NK-92 treated with Interleukin-12 subunit alpha and Interleukin-12 subunit beta, amount 100 ng/mL, for 24 hours (cell line): ENCODE measurements at places on chromosomes 11 and 22.

DNA sequence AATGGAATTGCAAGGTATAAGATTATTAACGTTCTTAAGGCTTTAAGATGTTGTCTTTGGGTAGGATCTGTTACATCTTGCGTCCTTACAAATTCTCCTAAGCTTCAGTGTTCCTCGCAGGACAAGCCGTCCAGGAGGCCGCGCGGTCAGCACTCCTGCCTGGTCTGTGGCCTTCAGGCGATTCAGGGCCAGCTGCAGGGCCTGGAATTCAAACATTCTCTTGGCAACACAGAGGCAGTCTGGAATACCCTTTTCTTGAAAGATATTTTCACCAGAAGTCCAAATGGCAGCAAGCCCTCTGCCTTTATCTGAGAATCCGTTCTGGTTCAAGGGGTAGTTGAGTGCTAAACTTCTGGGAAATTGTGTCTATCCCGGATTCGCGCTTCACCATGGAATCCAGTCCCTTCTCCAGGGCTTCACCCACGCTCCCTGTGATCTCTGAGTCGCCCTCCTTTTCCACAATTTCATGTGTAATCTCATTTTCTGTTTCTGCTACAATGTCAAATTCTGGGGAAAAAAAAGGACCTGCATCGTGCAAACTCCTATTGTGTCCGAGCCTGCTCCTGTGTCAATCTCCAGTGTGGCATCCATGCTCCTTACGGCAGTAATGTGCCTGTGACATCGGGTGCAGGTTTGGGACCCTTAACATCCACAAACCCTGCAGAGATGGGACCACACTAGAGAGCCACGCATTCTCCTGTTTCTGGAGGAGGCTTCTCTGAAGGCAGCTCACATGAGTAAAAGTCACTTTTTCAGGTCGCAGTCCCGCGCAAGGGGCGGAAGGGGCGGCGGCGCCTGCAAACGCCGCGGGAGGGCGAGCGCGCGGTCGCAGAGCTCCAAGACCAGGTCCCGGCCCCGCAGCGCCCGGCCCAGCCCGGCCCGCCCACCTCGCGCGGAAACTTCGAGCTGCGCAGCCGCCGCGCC, 25.4 kb upstream of the SORL1 start:
- no peak for DNase-seq

DNA sequence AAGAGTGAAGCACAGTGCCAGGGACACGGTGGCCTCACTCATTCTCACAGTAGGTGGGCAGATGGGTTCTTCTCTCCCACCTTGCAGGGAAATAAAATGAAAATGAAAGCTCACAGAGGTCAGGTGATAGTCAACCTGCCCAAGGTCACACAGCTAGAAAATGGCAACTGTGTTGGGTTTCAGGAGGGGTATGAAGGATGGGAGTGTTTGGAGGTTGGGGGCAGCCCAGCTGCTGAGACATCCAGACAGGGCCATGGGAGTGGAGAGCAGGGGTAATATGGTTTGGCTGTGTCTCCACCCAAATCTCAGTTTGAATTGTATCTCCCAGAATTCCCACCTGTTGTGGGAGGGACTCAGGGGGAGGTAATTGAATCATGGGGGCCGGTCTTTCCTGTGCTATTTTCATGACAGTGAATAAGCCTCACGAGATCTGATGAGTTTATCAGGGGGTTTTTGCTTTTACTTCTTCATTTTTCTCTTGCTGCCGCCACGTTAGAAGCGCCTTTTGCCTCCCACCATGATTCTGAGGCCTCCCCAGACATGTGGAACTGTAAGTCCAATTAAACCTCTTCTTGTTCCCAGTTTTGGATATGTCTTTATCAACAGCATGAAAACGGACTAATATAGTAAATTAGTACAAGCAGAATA, 247.0 kb downstream of the TENM4 start:
- DNase-seq: no peak

DNA sequence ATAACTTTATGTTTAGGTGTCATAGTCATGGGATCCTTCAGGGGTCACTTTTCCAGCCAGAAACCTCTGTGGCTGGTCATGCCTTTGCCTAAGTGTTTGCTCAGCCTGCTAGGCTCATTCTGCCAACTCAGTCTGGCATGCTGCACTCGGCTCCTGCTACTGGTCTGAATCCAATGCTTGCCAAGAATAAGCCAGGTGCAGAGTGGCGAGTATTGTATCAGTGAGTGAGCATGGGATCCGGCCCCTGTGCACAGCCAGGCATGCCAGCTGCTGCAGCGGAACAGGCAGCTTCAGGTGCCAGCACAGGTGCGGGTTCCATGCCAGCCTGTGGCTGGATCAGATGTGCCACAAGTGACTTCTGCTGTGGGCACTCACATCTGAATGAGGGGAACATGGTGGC, 1269.3 kb upstream of the CNTN5 start:
- no peak for DNase-seq

DNA sequence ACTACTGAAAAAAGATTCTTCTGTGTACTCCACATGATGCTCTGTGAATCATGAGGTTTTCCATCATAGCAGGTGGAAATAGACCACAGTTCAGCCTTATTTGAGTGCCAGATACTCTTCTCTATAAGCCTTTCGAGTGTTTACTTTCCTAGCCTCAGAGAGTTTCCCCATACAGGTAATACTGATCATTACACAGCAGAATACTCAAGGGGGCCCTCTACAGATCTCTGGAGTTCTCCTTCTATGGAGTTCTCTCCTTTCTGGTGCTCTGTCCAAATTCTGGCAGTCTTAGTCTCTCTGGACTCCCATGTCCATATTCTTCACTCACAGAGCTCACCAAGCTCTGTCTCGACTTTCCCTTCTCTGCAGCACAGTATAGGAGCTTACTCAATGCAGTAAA, 175.7 kb upstream of the CARD18 start:
- no peak for DNase-seq

DNA sequence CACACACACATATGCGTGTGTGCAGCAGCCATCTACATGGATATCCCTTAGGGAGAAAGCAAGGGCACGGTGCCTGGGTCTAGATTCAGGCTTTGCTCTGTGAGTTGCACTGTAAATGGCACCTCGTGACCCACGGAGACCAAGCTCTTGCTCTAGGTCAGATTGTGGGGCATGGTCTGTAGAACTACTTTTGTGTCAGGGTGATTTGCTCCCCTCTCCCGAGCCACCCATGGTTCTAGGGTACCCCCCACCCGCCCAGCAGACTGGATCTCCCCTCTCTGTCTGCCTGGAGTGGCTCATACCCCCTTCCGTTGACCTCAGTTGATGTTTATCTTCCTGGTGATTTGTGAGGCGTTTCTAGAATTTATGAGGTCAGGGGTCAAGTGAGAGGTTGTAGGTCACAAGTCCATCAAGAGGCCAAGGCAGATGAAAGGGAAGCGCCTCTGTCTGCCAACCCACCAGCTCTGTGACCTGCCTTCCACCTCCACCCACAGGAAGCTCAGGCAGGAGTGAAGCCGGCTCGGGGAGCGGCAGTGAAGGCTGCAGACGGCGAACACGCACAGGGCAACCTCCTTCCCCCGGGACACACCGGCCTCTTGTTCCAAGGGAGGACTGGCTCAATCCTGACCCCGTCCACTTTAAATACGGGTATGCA, 76.2 kb upstream of the TTLL12 start:
- DNase-seq: peak; percentile 17

DNA sequence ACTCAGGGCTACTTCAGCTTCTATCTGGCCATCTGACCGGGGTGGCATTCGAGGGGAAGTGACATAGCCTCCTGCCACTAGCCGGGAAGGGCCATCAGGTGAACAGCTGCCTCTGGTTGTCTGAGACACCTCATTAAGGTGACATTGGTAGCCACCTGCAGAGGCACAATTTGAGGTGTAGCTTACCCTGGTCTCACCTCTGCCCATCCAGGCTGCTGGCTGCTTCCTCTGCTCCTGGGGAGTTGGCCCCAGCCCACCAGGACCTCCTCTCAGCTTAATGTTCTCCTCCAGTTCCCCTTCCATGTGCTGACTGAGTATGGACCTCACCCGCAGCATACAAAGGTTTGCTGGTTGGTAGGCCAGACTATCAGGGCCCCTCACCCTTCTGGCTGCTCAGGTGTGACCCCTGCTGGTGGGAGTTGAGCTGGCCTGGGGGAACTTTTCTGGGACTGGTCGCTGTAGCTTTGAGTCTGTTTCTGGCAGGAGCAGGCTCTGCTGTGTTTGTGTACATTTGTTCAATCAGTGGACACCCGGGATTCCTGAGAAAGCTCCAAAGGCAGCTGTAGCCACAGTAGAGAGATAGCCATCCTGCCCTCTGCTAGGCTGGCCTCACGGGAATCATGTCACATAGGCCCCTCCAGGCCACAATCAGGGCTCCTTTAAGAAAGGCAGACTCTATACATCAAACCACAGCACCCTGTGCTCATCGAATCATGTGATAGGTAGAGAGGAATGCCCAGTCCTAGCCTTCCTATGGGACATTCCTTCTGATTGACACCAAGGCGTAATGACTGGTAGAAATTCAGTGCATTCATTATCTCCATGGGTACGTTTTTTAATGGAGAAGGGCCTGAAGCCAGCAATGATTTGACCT, 295.1 kb upstream of the PLET1 start:
- DNase-seq: peak; percentile 16

DNA sequence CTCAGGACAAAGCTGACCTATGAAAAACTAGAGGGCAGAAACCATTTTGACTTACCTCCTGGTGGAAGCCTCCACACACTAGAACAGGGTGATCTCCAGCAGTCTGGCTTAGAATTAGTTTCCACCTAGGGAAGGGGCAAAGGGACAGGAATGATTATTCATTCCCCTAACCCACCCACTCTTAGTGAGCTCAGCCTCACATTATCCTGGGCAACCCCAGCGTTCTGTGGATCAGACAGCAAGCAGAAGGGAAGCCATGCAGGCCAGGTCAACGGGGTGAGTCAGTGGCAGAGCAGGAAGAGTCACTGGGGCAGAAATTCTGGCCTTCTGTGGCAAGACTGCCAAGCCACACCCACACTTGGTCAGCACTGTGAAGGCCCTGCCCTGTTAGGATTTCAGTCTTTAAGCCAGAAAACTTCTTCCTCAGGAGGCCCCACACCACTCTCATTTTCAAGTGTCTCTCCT, 10.5 kb downstream of the NUMA1 start:
- peak; percentile 48 for DNase-seq

- DNase-seq: no peak
Measured at GRCh38 chr11:70788248-70789022, 390.1 kb downstream of the CTTN start.

- no peak for DNase-seq
Measured at GRCh38 chr11:17741487-17741886, 6.9 kb downstream of the KCNC1 start.

- no peak for DNase-seq
Measured at GRCh38 chr11:70743941-70744351, 345.6 kb downstream of the CTTN start.

- no peak for DNase-seq
Measured at GRCh38 chr22:45925811-45926351, 51.1 kb downstream of the WNT7B start.

- peak; percentile 62 for DNase-seq
Measured at GRCh38 chr11:35391922-35392688, 27.3 kb downstream of the SLC1A2 start.

DNA sequence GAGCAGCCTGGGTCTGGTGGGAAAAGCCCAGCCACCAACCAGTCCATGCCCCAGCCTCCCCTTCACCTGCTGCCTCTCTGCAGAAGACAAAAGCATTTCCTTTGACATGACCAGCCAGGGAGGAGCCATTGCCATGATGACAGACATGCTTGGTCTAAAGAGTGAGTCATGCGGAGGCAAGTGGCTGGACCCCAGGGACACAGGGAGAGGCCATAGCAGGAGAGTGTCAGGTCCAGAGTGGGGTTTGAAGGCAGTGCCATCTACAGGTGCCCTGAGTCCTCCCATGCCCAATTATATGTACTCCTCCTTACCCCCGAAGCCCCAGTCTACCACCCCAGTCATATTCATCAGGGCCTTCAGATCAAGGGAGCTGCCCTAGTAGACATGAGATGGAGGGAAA, 67.4 kb downstream of the SCN3B start:
- no peak for DNase-seq

- peak; percentile 85 for DNase-seq
Measured at GRCh38 chr22:37121887-37122591, 12.5 kb upstream of the TMPRSS6 start.

GRCh38 chr11:75204012-75204674, 36.4 kb upstream of the TPBGL start:
- no peak for DNase-seq

GRCh38 chr11:1359556-1359955, 30.2 kb upstream of the BRSK2 start:
- no peak for DNase-seq

- no peak for DNase-seq
Measured at GRCh38 chr11:62543680-62544444, 2.7 kb downstream of the AHNAK start.

GRCh38 chr11:11588891-11589290, 32.9 kb downstream of the GALNT18 start:
- DNase-seq: no peak

DNA sequence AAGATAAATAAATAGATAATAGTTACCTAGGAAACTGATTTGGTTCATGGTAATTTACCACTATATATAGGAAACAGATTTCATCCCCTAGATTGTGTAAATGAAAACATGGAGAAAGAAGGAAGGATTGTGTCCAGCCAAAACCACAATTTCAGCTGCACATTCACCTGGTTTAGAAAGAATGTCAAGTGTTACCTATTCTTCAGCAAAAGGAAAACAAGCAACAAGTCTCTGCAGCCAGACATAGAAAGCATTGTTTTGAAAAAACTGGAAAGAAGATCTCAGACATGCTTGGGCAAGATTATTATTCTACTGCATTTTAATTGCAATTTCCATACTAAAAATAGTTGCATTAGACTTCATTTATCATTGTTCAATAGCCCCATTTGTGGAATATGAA, 8.8 kb upstream of the BMAL1 start:
- no peak for DNase-seq

DNA sequence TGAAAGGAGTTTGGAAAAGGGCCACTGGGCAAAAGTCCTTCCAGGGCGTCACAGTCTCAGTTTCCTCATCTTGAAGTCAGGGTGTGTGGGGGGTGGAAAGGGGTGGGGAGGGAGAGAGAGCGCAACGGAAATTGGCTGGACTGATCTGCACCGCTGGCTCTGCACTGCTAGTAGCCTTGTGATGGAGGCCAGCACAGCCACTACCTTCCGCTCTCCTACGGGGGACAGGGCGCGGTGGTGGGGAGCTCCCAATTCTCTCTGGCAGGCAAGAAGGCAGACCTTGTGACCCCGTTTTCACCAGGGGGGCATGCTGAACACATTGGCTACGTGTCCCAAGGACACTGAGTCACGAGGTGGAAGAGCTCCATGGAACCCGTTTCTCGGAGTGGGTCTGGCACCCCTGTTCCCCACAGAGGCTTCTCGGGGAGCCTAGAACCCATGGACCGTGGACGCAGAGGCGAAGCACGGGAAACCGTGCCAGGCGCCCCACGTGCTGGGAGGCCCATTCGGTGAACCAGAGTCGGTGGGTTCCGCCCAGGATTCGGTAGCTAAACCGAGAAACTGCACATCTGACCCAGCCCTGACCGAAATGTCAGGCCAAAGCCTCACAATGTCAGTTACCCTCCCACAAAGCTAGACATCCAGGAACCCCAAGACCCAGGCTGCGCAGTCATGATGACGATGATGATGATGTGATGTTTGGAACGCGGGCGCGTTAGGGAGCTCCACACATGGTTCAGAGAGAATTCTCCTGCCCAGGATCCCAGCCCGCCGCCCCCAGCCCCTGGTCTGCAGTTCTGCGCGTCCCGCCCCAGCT, 28.3 kb upstream of the WNT11 start:
- DNase-seq: no peak
